T-cell (primary cell): ENCODE measurements at places on chromosomes 2 and 18.
A peak's percentile ranks its signal among the peaks of the same experiment; 100 is the strongest.

GRCh38 chr18:34801774-34802173 lies 91.7 kb downstream of the DTNA start:
- no peak for DNase-seq
- H3K27ac ChIP-seq = no peak overlapping the region
- no peak overlapping the region for H3K4me3 ChIP-seq

DNA sequence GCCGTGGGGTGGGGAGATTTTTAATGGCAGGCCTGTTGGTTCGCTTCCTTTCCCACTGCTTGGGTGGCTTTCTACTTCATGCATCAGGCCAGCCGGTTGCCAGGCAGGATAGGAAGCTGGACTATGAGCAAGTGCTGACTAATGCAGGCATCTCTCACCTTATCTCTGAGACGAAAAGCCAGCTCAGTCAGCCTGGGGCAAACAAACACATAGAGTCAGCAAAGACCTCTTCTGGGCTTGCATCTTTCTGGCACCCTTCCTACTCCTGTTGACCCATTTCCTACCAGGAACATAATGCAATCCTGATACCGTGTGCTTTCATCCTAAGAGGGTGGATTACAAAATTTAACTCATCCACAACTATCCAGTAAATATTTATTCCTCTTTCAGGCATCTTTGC lies 416.6 kb upstream of the MEX3C start:
- no peaks in the 10 kb centered on the region for H3K4me1 ChIP-seq
- no peak overlapping the region for H3K27ac ChIP-seq
- H3K27me3 ChIP-seq = peaks cover 11% of the 10 kb centered on the region
- no peaks in the 10 kb centered on the region for H3K36me3 ChIP-seq
- DNase-seq = no peak
- no peak overlapping the region for H3K4me3 ChIP-seq

DNA sequence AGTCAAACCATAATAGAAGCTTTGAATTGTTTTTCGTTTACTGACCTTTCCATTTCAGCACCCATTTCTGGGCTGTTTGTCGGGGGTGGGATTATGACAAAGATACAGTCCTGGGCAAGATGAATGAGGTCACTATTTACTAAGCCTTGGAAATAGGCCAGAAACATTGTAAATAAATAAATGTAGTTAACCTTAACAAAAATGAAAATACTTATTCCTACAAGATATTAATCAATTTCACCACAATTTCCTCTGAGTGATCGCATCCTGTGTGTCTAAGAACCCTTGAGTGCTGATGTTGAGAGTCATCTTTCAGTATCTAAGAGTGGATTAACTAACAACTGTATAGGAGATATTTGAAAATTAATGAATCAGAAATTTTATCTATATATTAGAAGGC lies 14.0 kb downstream of the ITGA4 start:
- peak overlapping the region; percentile 10 for H3K27ac ChIP-seq
- no peak for DNase-seq
- H3K27me3 ChIP-seq = no peaks in the 10 kb centered on the region
- H3K4me3 ChIP-seq = no peak overlapping the region
- no peaks in the 10 kb centered on the region for H3K36me3 ChIP-seq

DNA sequence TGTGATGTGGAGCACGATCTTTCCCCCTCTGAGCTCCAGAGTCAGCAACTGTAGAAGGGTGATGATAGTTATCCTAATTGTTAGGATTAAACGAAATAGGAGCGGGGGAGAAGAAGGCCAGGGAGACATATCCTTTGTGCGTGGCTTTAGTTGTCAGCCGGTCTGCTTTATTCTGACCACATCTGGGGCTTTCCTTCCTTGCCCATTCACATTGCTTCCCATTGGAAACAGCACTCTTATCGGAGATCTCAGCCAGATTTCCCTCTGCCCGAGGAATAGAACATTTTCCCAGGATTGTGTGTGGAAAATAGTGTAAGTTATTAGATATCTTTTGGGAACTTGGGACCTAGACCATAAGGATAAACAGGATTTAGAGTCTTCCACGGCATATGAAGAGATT lies 1.5 kb downstream of the RALB start:
- DNase-seq = no peak
- no peak overlapping the region for H3K27ac ChIP-seq
- H3K27me3 ChIP-seq = no peaks in the 10 kb centered on the region
- no peaks in the 10 kb centered on the region for H3K36me3 ChIP-seq
- H3K4me1 ChIP-seq = peaks cover 16% of the 10 kb centered on the region

DNA sequence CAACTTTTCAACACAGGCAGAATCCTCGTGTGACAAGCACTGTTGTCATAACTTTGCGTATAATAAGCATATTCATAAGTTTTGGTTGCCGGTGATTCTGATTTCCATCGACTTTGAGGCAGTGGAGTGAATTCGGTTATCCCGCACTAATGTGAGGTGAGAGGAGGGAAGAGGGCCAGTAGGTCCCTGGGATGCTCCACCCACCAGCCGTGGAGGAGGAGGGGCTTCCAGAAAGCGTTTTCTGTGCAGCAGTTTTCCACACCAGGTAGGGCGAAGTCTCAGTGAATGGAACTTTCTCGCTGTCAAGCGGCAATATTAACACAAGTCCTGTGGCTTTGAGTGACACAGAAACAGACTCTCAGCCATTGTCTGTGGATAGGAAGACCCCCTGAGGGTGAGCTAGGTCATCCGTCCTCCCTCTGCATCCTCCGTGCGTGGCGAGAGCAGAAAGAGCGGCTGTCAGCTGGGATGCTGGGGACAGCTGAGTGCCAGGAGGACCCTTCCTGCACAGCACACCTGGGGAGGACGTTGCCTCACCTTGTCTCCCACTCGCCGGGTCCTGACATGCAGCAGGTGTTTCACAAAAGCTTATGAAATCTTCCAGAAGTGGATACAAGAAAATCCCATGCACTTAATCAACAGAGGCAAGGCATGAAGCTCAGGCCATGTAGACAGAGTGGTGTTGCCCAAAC lies 67.5 kb downstream of the DCDC2C start:
- H3K27me3 ChIP-seq = no peaks in the 10 kb centered on the region
- H3K27ac ChIP-seq = no peak overlapping the region
- no peaks in the 10 kb centered on the region for H3K36me3 ChIP-seq
- DNase-seq = no peak
- no peak overlapping the region for H3K4me3 ChIP-seq

- no peak for DNase-seq
- no peak overlapping the region for H3K27ac ChIP-seq
- H3K36me3 ChIP-seq = no peaks in the 10 kb centered on the region
- H3K4me1 ChIP-seq = peaks cover 38% of the 10 kb centered on the region
These were observed 58.9 kb downstream of the CXCR4 start for GRCh38 chr2:136059036-136059472.

- no peaks in the 10 kb centered on the region for H3K27me3 ChIP-seq
- H3K27ac ChIP-seq = no peak overlapping the region
- no peaks in the 10 kb centered on the region for H3K4me1 ChIP-seq
- DNase-seq = no peak
- H3K4me3 ChIP-seq = no peak overlapping the region
These were observed 775.4 kb upstream of the ID2 start for GRCh38 chr2:7906431-7906830.
